AG08395 (cell line): ENCODE measurements at places on chromosomes 12 and 14.
A peak's percentile ranks its signal among the peaks of the same experiment; 100 is the strongest.

DNA sequence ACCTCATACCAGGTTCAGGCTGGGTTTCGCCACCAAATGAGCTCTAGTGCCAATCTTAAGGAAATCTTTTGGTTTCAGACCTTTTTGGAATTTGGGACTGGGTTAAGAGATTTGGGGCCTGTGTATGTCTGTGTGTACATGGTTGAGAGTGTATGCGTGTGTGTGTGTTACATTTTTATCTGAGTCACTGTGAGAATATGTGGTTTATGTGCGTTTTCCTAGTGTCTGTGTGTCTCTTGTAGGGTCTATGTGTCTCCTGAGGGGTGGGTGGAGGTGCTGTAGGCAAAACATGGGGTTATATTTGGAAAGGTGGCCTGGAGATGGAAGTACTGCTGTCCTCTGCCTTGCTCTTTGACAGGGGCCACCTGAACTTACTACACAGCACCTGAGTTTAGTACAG is 17.9 kb downstream of the C12orf43 start:
- DNase-seq: no peak

- DNase-seq: no peak
Measured at GRCh38 chr14:95041477-95042020, 115.8 kb downstream of the DICER1 start.

GRCh38 chr12:105256011-105256410 is 20.0 kb upstream of the APPL2 start:
- no peak for DNase-seq

GRCh38 chr12:22684140-22685118 is 59.5 kb downstream of the ETNK1 start:
- DNase-seq: peak; percentile 40

DNA sequence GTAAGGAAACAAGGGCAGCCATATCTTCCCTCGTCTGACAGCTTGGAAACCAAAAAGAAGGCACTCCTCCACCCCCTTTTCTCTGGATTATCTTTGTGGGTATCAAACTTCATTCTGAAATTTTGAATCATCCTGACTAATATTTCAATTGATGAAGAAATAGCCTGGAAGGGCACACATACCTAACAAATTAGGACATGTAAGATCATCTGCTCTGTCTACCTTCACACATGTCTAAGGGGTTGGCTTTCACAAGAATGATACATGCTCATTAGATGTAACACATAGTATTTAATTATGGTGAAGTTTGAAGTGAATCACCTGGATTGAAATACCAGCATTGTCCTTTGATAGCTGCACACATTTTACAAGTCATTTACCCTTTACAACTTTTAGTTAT is 348.1 kb upstream of the RPL10L start:
- DNase-seq: no peak

GRCh38 chr12:81958406-81958805 is 199.3 kb upstream of the PPFIA2 start:
- no peak for DNase-seq

DNA sequence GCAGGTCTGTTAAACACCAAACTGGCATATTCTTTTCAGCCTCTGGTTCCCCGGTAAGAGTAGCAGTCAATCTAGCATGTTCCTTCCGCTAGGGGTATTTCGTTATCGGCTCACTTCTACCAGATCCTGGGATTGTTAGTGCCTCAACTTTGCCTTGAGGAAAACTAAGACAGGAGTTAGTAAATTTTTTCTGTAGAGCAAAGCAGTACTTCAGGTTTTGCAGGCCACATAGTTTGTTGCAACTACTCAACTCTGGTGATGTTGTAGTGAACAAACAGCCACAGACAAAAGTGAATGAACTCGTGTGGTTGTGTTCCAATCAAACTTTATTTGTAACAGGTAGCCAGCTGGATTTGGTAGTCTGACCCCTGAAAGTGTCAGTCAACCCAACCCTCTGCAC is 6.3 kb upstream of the CDH24 start:
- no peak for DNase-seq

GRCh38 chr12:46900734-46901463 is 75.1 kb upstream of the SLC38A4 start:
- DNase-seq: no peak

GRCh38 chr14:92660571-92660970 is 87.9 kb downstream of the LGMN start:
- DNase-seq: no peak

GRCh38 chr14:105143451-105144025 is 25.0 kb downstream of the JAG2 start:
- DNase-seq: no peak

DNA sequence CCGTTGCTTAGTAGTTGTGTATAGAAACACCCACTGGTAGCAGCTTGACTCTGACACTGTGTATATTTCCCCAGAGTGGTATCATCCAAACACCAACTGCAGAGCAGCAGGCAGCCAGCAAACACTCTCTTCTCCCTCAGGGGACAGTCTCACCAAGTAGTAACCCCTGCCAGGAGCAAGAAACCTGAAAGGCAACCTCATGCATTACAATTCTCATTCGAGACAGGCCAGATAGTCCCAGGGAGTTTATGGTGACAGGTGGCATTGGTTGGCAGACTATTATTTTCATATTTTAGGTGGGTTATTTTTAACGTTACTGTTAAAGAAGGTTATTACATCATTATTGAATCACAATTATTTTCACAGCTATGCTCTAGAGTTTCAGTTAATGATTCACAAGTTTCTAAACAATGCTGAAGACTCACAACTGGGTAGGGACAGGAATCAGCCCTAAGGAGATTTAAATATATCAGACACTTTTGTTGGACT is 222.8 kb downstream of the EGLN3 start:
- no peak for DNase-seq

- DNase-seq: peak; percentile 5
Measured at GRCh38 chr14:29536886-29537511, 390.6 kb downstream of the PRKD1 start.

DNA sequence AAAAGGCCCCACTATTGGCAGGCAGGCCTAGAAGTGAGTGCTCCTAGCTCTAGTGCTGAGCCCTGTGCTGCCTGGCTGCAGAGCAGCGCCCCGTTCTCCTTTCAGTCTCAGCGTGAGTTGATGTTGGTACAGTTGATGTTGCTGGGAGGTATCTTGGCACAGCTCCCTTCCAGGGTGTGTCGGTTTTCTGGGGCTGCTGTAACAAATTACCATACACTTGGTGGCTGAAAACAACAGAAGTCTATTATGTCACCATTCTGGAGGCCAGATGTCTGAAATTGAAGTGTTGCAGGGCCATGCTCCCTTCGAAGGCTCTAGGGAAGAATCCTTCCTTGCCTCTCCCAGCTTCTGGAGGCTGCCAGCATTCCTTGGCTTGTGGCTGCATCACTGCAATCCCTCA is 151.4 kb downstream of the TSPAN9 start:
- no peak for DNase-seq

GRCh38 chr12:778615-779014 is 26.2 kb downstream of the WNK1 start:
- DNase-seq: no peak

DNA sequence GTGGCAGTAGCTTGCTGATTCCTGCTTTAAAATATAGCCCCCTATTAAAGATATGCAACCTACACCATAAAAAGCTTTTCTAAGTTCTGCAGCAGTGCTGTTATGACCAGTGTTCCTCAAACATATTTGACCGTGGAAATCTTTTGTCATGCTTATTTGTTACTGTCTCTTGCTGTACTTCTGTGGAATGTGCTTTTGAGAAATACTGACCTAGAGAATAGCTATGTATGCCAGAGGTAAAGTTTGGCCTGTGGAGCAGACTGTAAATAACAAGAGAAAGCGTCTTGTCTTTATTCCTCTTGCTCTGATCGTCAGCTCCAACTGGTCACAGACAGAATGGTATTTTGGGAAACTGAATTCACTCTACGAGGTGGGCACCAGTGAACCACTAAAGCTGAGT is 239.0 kb downstream of the FBXL14 start:
- no peak for DNase-seq

GRCh38 chr14:75631453-75631831 is 29.2 kb downstream of the ERG28 start:
- no peak for DNase-seq
